ENCODE measurements at places on chromosomes 16 and 17.

DNA sequence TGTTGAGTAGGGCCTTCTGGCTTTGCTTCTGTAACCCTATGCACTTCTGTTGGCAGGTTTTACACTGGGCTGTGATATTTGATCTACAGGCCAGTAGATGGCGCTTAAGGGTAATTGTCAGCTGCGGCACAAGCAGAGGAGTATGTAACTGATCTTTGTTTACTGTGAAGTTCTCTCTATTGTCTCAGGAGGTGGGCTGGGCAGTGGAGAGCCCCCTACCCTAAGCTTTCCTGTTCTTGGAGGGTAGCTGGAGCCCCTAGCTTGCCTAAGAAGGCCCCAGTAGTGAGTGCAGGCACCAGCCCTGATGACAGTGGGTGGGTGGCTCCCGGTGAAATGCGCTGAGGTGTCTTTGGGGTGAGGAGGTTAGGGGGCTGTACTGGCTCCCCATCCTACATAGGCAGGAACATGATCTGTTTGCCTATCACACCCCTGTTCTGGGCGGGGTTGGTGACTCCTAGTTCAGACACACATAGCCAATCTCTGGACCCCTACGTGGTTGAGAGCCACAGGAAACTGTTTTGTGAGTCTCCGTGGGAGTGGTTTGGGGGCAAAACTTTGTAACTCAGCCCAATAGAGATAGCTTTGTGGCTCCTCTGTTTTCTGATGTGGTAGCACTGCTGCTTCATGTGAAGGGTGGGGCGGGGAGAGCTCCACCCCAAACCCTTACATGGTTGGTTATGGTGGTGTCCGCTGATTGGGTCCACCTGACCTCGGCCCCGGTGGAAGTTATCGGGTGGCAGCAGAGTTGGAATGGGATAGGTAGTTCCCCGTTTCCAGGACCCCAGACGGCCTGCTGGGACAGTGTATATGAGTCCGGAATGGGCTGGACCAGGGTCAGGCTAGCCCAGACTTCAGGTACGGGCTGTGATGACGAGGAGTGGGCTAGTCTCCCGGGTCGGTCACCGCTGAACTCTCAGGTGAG, 60.4 kb downstream of the SLFN11 start:
- DNase-seq = peak; percentile 77

- no peak for DNase-seq
Measured at GRCh38 chr17:48639982-48640857, 14.1 kb upstream of the HOXB9 start.

- DNase-seq = peak; percentile 8
Measured at GRCh38 chr17:37650419-37651003, 7.3 kb upstream of the DDX52 start.

DNA sequence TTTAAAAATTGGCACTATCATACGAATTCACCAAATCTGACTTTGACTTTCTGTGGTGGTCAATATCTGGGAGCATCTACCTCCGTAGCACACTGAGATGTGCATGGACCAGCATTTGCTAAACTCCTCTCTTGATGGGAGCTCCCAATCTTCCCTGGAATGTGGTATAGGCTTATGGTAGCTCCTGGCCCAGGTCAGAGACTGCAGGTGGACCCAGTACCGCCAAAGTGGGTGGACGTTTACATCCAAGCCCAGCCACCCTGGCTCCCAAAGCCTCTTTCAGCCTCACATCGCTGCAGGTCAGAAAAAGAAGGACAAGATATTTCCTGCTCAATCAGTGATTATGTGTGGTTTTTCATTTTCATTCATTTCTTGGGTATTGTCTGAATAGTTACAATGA, 43.1 kb upstream of the NKD1 start:
- DNase-seq = no peak

- no peak for DNase-seq
Measured at GRCh38 chr17:78715876-78716275, 66.2 kb downstream of the CYTH1 start.

GRCh38 chr16:169014-169413, 3.2 kb downstream of the HBM start:
- DNase-seq = no peak

DNA sequence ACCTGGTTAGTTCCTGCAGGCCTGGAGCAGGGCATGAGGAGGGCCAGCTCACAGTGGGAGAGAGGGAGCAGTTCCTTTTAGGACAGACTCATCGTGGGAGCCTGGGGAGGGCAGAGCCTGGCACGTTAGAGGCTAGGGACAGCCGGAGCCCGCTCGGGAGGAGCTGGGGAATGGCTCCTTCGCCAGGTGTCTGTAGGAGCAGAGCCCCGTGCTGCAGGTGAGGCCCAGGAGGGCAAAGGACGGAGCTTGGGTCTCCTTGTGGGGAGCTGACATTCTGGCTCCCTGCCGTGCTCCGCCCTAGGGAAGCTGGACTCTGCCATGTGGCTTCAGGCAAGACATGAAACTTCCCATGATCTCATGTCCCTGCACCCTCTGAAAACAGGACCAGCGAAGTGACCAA, 18.7 kb upstream of the MTSS2 start:
- no peak for DNase-seq

GRCh38 chr16:15811481-15812400, 45.1 kb downstream of the MYH11 start:
- no peak for DNase-seq

GRCh38 chr17:6170349-6170748, 100.2 kb downstream of the WSCD1 start:
- no peak for DNase-seq

DNA sequence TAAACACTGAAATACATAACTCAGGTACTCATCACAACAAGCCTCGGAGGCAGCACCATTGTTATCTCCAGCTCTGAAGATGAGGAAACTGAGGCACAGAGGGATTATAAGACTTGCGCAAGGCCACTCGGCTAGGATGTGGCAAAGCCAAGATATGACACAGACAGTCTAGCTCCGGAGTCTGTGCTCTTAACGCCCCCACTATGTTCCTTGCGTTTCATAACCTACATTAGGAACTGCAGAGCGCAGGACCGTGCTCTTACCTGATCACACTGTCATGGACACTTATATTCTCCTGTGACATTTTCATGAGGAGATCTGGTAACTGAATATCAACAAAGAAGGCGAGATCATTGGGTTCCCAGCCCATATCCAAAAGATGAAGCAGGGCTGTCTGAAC, 85.1 kb downstream of the ZZEF1 start:
- no peak for DNase-seq

- DNase-seq = peak; percentile 77
Measured at GRCh38 chr17:78865682-78866390, 25.2 kb upstream of the USP36 start.

- no peak for DNase-seq
Measured at GRCh38 chr17:63345611-63346010, 100.5 kb downstream of the CYB561 start.

DNA sequence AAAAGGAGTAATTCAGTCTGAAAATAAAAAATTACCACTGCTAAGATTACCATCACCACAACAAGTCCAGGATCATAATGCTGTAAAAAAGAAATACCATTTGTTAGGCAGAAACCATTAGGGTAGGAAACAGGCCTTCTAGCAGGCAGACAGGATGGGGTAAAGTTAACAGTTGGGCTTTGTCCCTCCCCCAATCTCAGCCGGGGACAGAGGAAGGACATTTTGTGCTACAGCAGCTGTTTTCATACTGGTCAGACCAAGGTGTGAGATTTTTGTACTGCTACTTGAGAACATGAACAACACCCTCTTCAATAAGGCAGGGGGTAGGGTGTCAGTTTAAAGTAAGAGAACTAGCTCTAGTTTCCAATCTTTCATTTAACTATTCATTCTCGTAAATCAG, 49.2 kb upstream of the ITGA2B start:
- no peak for DNase-seq

DNA sequence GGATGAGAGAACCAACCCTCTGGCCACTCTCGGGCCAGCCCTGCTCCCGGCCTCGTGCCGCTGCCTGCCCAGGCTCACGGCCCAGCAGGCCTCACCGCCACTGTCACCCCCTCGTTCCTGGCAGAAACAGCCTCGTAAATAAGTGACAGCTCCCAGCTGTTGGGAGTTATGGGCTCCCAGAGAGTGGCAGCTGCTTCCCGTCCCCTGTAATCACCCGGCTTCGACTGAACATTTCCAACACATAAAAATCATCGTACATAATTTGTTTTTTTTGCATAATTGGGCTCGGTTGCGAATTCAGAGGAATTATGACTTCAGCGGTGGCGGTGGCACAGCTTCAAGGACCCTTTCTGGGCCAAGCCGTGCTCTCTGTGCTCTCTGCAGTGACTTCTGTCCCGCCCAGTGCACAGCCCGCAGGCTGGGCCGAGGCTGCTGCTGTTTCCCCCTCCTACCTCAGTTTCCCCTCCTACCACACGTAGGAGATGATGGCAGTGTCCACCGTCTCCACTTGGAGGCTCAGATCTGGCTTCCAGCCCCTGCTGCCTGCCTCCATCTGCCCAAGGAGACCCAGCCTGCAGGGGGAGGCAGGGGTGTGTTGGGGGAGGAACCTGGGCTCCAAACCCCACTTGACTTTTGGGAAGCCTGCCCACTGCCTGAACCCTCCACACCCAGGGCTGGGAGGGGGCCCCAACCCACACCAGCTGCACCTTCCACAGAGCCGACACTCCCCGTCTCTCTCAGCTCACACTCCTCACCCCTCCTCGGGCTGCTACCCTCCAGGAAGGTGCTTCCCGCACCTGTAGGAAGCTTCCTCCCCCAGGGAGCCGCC, 84.9 kb downstream of the RTN4RL1 start:
- DNase-seq = no peak

- no peak for DNase-seq
Measured at GRCh38 chr16:82405736-82406135, 221.0 kb upstream of the CDH13 start.

GRCh38 chr17:58304750-58305486, 23.7 kb downstream of the TSPOAP1 start:
- DNase-seq = no peak

- peak; percentile 71 for DNase-seq
Measured at GRCh38 chr16:19118938-19119431, 5.2 kb downstream of the ITPRIPL2 start.

GRCh38 chr16:73028263-73028662, 19.7 kb downstream of the ZFHX3 start:
- no peak for DNase-seq

DNA sequence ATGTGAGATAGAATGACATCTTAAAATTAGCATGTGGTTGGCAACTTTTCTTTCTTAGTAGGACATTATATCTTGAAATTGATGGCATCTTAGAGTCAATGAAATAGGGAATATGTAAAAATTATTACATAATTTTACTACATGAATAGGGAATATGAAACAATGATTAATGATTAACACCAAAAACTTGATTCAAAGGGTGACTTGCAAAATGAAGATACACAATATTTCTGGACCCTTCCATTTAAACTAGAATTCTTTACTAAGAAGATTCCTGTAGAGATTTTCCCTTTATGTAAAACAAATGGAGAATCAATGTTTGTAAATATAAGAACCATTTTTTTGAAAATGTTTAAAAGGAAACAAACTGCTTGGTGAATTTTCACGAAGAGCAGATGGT, 3.4 kb downstream of the MRTFB start:
- no peak for DNase-seq

DNA sequence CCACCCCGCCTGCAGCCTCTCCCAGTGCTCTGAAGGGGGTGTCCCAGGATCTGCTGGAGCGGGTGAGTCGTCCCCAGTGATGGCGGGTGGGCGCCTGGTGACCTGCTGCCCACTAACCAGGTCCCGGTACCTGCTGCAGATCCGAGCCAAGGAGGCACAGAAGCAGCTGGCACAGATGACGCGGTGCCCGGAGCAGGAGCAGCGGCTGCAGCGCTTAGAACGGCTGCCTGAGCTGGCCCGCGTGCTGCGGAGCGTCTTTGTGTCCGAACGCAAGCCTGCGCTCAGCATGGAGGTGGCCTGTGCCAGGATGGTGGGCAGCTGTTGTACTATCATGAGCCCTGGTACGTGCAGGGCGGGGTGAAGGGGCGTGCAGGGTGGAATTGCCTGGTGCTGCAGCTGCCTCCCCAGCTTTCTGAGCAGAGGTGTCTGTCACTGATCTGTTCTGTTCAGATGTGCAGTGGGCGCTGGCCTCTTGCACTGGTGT, 3.6 kb downstream of the CDT1 start:
- peak; percentile 22 for DNase-seq

DNA sequence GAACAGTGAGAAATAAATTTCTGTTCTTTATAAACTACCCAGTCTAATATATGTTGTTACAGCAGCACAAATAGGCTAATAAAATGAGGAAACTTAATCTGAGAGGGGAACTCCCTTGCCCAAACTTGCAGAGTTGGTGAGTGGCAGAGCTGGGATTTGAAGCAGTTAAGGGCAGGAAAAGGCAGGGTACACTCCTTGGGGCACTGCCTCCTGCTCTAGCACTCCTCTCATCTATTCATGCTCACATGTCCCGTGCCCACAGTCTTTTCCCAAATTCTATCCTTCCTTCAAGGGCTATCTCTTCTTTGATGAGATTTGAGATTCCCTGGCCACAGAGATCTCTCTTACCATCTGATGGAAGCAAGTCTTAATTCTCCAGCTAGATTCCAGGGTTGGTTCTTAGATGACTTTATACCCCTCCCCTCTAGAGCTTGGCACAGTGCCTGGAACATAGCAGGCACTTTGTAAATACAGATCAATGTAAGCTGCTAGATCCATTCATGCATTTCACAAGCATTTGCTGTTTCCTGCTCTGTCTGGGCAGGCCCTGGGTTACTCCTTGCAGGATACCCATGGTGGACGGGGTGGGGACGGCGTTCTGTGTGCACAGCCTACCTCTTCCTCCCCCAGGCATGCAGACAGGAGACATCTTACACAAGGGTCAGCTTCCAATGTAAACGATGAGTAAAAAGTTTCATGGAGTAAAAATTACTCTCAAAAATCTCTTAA, 39.2 kb upstream of the ABCC12 start:
- no peak for DNase-seq

DNA sequence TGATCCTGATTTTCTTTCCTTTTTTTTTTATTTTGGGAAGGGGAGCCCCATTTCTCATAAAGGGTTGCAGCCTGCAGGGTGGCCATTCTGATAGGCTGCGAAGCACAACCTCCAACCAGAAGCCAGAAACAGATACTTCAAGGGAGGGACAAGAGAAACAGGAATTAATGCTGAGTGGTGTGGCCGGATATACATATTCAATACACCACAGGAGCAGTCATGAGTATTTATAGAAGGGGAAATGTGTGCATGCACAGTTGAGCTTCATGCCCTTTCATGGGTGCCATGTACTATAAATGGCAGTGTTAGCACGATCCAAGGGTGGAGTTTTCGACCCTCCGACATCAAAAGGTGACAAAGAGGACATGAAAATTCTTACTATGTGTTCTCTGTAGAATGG, 320.8 kb downstream of the CBLN1 start:
- no peak for DNase-seq

DNA sequence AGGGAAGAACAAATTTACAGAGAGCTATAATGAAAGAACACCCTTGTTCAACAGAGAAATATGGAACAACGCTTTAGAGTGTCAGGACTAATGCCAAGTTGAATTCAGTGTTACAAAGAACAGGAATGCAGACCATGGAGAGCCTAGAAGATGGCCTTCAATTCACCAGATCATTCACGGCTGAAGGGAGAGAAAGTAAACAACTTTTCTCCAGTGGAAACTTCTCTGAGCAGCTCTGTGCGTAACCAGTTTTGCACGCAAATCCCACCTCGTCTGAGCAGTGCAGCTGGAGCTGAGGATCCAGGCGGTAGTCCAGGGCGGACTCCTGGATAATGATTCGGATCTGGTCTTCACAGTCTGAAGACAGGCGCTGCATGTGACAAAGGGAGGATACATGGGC, 40.5 kb upstream of the CLEC18B start:
- no peak for DNase-seq

- DNase-seq = no peak
Measured at GRCh38 chr17:7636163-7636562, 6.2 kb downstream of the SHBG start.

- no peak for DNase-seq
Measured at GRCh38 chr17:31825961-31826691, 32.9 kb downstream of the COPRS start.

Measured in activated CD4-positive, alpha-beta T cell treated with anti-CD3 and anti-CD28 coated beads for 48 hours (primary cell).